ENCODE measurements at places on chromosomes 5 and 9.

GRCh38 chr5:175288048-175288621, 155.8 kb downstream of the DRD1 start:
- no peak for DNase-seq

GRCh38 chr5:172758077-172758833, 12.7 kb downstream of the DUSP1 start:
- DNase-seq: no peak

GRCh38 chr5:172347496-172348052, 64.0 kb upstream of the UBTD2 start:
- DNase-seq: no peak

- DNase-seq: no peak
Measured at GRCh38 chr9:77512876-77513275, 135.2 kb downstream of the GNA14 start.

- no peak for DNase-seq
Measured at GRCh38 chr5:64229163-64229774, 63.6 kb downstream of the RNF180 start.
